ENCODE measurements at places on chromosomes 1 and 21. TPM values are rescaled to one million over a fixed set of nuclear protein-coding genes. Genes with fewer than 3 reads are reported as not detected.

FMO1 gene
- total RNA-seq: 5.6 TPM

RHEX gene
- 3.6 TPM for total RNA-seq

SCP2 gene
- total RNA-seq: 141 TPM

PEX19 gene
- total RNA-seq: 29.0 TPM

CD101 gene
- 3.8 TPM for total RNA-seq

RUNX3 gene
- total RNA-seq: 4.9 TPM

SIM2 gene
- not detected for total RNA-seq

HP1BP3 gene
- total RNA-seq: 172 TPM

MYOG gene
- total RNA-seq: 7.8 TPM

OR2T2 gene
- not detected for total RNA-seq

GRCh38 chr1:24505816-24506215 is 3.2 kb downstream of the RCAN3 start:
- peak overlapping the region; percentile 74 for H3K27ac ChIP-seq
- no peak overlapping the region for H3K4me3 ChIP-seq
- no peak for DNase-seq

GRCh38 chr1:84870591-84870990 is 22.4 kb downstream of the LPAR3 start:
- no peak overlapping the region for H3K27ac ChIP-seq
- H3K36me3 ChIP-seq: no peaks in the 10 kb centered on the region
- DNase-seq: no peak
- no peaks in the 10 kb centered on the region for H3K27me3 ChIP-seq

GRCh38 chr1:25641931-25642573 is 25.5 kb downstream of the MAN1C1 start:
- H3K4me3 ChIP-seq: no peak overlapping the region
- no peak for DNase-seq
- H3K36me3 ChIP-seq: no peaks in the 10 kb centered on the region
- no peaks in the 10 kb centered on the region for H3K27me3 ChIP-seq

DNA sequence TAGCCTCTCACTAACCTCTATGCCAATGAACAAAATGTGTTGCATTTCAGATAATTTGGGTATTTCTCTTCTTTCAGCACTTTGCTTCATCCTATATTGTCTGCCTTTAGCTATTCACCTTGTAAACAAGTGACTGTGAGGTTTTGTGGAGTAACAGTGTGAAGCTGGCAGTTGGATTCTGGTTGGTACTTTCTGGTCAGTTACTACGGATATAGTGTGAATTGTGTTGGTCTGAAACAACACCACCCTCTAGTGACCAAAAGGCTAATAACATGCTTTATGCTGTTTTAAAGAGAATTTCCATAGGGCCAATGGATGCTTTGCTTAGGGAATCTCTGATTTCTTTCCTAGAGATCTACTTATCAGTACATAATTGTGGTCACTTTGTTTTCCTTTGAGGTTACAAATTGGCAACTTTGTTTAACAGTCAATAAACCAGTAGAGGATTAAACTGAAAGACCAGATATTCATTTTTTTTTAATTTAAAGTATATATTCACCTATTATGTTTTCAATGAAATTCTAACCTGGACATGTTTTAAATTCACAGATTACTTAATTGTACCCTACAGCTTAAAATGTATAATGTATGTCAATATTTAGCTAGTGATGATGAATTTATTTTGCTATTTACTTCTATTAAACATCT is 2.5 kb upstream of the PTGER3 start:
- peak; percentile 55 for DNase-seq
- no peaks in the 10 kb centered on the region for H3K36me3 ChIP-seq
- peaks cover 2% of the 10 kb centered on the region for H3K4me1 ChIP-seq
- no peak overlapping the region for H3K27ac ChIP-seq
- no peak overlapping the region for H3K4me3 ChIP-seq

GRCh38 chr1:46362158-46362557 is 21.6 kb downstream of the NSUN4 start:
- H3K4me1 ChIP-seq: no peaks in the 10 kb centered on the region
- no peaks in the 10 kb centered on the region for H3K27me3 ChIP-seq
- no peak for DNase-seq
- H3K27ac ChIP-seq: no peak overlapping the region
- H3K36me3 ChIP-seq: peaks cover 36% of the 10 kb centered on the region

- H3K36me3 ChIP-seq: no peaks in the 10 kb centered on the region
- no peaks in the 10 kb centered on the region for H3K4me1 ChIP-seq
- H3K27me3 ChIP-seq: no peaks in the 10 kb centered on the region
These were observed 4.3 kb upstream of the OR2C3 start for GRCh38 chr1:247540581-247540980.

DNA sequence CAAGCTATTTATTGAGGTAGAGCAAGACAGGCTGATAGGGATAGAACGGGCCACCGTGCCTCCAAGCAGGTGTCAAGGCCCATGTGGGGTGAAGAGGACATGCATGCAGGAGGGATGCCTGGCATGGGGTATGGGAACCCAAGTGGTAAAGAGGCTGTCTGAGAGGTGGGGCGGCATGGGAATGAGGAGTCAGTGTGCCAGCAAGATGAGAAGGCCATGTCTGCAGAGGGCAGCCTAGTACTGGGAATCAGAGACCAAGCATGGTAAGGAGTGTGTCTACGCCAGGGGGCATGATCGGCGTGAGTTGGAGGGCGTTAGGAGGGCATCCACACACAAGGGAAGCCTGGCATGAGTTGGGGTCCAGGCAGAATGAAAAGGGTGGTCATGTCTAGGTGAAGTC is 303.7 kb upstream of the PLD5 start:
- no peak overlapping the region for H3K27ac ChIP-seq
- no peaks in the 10 kb centered on the region for H3K4me1 ChIP-seq
- no peak for DNase-seq

GRCh38 chr1:155006601-155007101 is 4.0 kb downstream of the ZBTB7B start:
- no peak for DNase-seq
- H3K4me1 ChIP-seq: peaks cover 14% of the 10 kb centered on the region
- no peak overlapping the region for H3K27ac ChIP-seq
- no peak overlapping the region for H3K4me3 ChIP-seq
- peaks cover 73% of the 10 kb centered on the region for H3K27me3 ChIP-seq

GRCh38 chr1:197067457-197067818 is 378 bp upstream of the F13B start:
- H3K27me3 ChIP-seq: no peaks in the 10 kb centered on the region
- H3K4me1 ChIP-seq: no peaks in the 10 kb centered on the region
- H3K36me3 ChIP-seq: no peaks in the 10 kb centered on the region
- H3K27ac ChIP-seq: no peak overlapping the region
- DNase-seq: no peak

GRCh38 chr1:221888218-221888617 is 146.3 kb upstream of the DUSP10 start:
- H3K36me3 ChIP-seq: no peaks in the 10 kb centered on the region
- no peak overlapping the region for H3K27ac ChIP-seq
- H3K27me3 ChIP-seq: no peaks in the 10 kb centered on the region
- no peak for DNase-seq

DNA sequence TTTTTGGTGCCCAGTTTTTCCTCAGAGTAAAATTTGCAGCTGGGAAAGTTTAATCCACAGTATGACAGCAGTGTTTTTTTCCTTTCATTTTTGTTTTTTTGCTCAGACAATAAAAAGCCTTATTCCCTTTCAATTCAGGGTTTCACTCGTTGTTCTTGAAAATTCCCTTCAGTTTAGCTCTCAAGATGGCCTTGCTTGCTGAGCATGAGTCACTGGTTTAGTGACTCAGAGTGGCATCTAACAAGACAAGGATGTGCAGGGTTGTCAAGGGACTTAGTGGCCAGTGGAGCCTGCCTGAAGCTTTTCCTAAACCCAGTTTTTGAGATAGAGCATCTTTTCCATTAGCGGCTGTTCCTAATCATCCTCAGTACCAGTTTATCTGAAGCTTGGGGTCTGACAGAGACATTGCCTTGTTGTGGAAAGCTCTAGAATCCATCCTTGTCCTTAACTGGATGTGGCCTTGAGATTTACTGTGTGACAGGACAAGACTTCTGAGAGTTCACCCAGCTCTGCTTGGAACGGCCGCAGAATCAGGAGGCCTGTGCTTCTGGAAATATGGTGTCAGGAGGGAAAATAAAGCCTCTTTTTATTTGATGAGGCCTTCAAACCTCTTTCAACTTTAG is 48.4 kb upstream of the DNAJC6 start:
- no peak overlapping the region for H3K4me3 ChIP-seq
- no peaks in the 10 kb centered on the region for H3K36me3 ChIP-seq
- no peak overlapping the region for H3K27ac ChIP-seq

DNA sequence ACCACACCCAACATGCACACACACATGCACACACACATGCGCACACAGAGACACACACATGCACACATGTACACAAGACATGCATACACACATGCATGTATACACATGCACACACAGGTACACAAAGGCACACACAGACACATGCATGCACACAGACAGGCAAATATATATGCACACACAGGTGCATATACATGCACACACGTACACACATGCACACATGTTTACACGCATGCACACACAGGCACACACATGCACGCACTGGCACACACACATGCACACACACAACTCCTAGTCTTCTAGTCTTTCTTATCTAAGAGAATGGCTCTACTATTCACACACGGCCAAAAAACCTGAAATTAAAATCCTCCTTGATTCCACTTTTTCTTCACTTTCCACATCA is 222.7 kb upstream of the PLD5 start:
- H3K4me1 ChIP-seq: no peaks in the 10 kb centered on the region
- no peak for DNase-seq
- H3K4me3 ChIP-seq: no peak overlapping the region
- no peak overlapping the region for H3K27ac ChIP-seq

- H3K27me3 ChIP-seq: no peaks in the 10 kb centered on the region
- H3K36me3 ChIP-seq: no peaks in the 10 kb centered on the region
- H3K4me1 ChIP-seq: no peaks in the 10 kb centered on the region
- DNase-seq: no peak
These were observed 19.5 kb upstream of the ZFYVE9 start for GRCh38 chr1:52122384-52122783.

DNA sequence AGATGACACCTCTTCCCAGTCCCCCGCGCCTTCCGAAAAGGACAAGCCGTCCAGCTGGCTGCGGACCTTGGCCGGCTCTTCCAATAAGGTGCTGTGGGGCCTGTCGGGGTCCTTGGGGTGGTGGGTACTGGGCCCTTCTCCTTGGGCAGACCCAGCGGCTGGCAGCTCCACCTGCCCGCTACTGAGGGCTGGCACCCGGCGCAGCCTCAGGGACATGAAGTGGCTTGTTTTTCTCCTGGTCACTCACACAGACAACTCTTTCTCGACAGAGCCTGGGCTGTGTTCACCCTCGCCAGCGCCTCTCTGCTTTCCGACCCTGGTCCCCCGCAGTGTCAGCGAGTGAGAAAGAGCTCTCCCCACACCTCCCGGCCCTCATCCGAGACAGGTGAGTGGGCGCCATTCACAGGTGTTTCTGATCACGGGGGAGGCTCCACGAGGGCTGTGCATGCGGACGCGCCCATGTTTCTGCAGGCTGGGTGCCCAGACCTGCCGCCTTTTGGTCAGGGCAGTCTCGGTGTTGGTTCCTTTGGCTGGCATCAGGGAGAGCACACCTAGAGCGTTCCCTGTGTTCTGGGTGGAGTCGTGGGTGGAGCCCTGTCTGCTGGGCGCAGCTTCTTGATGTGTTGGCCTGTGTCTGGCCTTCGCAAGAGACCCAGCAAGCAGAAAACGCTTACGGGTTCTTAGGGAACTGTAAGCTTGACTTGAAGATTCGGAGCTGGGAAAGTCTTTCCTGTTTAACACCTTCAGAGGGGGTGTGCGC is 75.1 kb downstream of the SKI start:
- H3K27ac ChIP-seq: no peak overlapping the region
- DNase-seq: no peak
- peaks cover 40% of the 10 kb centered on the region for H3K36me3 ChIP-seq
- H3K4me1 ChIP-seq: peaks cover 30% of the 10 kb centered on the region

DNA sequence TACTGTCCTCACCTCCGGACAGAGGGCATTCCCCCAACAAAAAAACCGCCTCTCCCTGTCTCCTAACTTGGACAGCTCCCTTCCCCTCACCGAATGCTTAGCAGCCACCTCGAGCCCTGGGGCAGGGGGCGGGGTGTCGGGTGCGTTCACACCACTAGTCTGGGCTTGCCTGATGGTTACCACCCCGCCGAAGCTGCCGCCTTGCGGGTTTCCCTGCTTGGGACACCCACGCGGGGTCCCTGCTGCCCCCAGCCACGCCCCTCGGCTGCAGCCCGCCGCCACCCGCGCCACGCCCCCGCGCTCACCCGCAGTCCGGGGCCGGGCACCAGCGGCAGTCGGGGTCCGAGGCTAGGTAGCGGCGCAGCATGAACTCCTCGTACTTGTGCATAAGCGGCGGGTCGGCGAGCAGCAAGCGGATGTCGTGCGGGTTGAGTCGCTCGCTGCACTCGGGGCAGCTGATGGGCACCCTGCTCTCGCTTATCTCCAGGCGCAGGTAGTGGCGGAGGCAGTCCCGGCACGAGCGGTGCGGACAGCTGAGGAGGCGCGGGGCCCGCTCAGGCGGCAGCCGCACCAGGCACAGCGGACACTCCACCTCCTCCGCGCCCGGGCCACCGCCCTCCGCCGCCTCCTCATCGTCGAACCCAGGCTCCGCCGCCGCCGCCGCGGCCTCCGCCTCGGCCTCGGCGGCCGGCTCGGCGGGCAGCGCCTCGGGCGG is 706 bp downstream of the RNF19B start:
- no peak overlapping the region for H3K27ac ChIP-seq
- no peaks in the 10 kb centered on the region for H3K36me3 ChIP-seq
- peaks cover 12% of the 10 kb centered on the region for H3K27me3 ChIP-seq
- H3K4me1 ChIP-seq: peaks cover 4% of the 10 kb centered on the region
- peak overlapping the region; percentile 53 for H3K4me3 ChIP-seq
- peak; percentile 70 for DNase-seq

- DNase-seq: no peak
- H3K27me3 ChIP-seq: no peaks in the 10 kb centered on the region
- H3K36me3 ChIP-seq: peaks cover 5% of the 10 kb centered on the region
- no peaks in the 10 kb centered on the region for H3K4me1 ChIP-seq
These were observed 24.5 kb upstream of the TBX19 start for GRCh38 chr1:168256164-168256563.

DNA sequence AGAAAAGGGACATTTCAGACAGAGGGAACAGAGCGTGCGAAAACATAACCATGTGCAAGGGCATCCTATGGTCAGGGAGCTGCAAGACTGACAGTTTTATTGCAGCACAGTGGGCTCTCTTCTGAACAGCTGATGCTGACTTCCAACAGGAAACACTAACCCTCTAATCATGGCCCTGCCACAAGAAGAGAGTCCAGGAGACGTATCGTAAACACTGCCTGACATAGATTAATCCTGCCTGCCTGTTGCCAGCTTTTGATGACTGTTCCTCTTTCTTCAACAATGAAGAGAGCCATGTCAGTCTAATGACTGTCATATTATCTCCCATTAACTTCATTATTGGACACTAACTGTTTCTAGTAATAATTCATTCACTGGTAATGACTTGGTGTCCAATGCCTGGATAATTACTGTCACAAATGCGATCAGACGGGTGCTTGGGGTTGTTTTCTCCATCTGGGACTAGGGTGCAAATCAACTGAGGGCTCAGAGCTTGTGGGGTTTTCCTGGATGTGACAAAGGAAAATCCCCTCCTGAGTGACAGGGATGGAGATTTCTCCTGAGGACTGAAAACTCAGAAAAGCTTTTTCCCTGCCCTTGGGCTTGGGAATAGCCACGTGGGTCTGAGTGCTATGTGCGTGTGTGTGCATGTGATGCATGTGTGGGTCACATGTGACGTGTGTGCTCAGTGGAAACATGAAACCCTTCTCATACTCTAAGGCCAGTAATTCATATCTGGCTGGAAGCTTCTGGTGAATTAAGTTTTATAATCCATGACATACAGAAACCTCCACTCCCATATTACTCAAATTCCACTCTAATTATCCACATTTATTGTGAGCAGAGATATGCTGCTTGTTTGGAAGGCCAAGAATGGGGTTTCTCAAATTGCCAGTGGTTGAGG is 144.0 kb upstream of the PLXNA2 start:
- H3K36me3 ChIP-seq: no peaks in the 10 kb centered on the region
- no peak overlapping the region for H3K27ac ChIP-seq
- no peak overlapping the region for H3K4me3 ChIP-seq
- no peaks in the 10 kb centered on the region for H3K4me1 ChIP-seq

All from thymus (tissue), 14 donors.